ENCODE measurements at places on chromosomes 11 and 22.

- no peak for DNase-seq
Measured at GRCh38 chr11:69700278-69701140, 3.3 kb downstream of the FGF19 start.

- no peak for DNase-seq
Measured at GRCh38 chr11:113895367-113896155, 9.0 kb upstream of the HTR3B start.

GRCh38 chr11:126525702-126526101 lies 170.2 kb downstream of the ST3GAL4 start:
- DNase-seq: no peak

DNA sequence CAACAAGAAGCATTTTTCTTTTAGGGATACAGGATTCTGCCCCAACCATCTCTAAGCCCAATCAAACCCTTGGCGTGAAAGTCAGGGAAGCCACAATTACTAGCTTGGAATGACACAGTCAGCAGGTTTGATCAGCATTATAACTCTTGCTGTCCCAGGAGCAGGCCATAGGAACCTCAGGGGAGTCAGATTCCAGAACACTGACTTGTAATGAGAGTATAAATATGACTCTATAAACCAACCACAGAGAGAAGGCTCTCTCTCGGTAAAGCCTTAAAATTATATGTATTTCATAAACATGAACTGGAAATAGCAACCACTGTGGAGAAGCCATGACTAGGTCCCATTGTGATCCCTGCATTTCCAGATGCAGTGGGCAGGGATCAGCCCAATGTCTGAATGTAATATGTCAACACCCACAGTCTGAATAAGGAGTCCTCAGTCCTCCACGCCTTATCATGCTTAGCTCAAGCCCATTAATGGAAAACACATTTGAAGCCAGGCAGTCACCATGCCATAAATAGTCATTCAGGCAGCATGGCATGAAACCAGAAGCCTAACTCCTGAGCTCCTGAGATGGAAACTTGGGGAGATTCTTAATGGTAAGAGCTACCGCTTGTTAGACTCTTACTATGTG lies 99.1 kb upstream of the MTNR1B start:
- no peak for DNase-seq

GRCh38 chr22:19319281-19319680 lies 27.8 kb upstream of the CLTCL1 start:
- DNase-seq: no peak

DNA sequence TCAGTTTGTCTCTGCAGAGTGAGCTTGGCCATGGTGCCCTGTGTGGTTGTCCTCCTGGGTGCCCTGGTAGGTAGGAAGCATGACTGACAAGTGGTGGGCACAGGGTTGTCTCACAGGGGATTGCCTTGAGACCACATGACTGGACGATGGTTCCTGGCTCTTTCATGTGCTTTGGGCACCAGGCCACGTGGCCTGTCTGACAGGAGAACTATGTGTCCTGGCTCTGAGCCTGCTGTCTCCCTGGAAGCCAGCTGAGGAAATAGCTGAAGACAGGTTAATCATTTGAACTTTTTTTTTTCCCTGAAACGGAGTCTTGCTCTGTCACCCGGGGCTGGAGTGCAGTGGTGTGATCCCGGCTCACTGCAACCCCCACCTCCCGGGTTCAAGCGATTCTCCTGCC lies 93.2 kb downstream of the LDLRAD3 start:
- no peak for DNase-seq

GRCh38 chr22:48663297-48663696 lies 1164.4 kb downstream of the BRD1 start:
- DNase-seq: peak; percentile 1

DNA sequence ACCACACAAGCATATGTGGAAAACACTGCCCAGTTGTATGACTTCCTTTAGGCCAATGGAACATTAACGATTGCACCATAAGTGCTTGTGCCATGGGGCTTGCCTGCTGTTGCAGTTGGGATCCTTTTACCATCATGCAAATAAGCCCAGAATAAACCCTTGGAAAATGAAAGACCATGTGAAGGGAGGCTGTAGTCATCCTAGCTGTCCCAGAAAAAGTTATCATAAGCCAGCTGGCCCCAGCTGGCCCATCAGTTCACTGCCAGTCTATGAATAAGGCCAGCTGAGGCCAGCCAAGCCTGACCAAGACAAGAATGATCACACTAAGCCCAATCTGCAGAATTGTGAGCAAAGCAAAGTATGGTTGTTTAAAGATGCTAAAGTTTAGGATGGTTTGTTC lies 253.9 kb upstream of the ARHGAP20 start:
- no peak for DNase-seq

- DNase-seq: no peak
Measured at GRCh38 chr22:27206374-27207133, 549.2 kb downstream of the MIAT start.

- DNase-seq: no peak
Measured at GRCh38 chr11:78192223-78192719, 3.6 kb downstream of the USP35 start.

GRCh38 chr11:25441421-25441820 lies 890.5 kb upstream of the ANO3 start:
- DNase-seq: no peak

GRCh38 chr11:69040581-69041260 lies 8.0 kb upstream of the TPCN2 start:
- DNase-seq: no peak

GRCh38 chr11:57131080-57131790 lies 50.5 kb upstream of the LRRC55 start:
- no peak for DNase-seq

- no peak for DNase-seq
Measured at GRCh38 chr22:27698813-27699212, 102.7 kb downstream of the MN1 start.

GRCh38 chr11:45577752-45578151 lies 87.7 kb downstream of the CHST1 start:
- DNase-seq: no peak

DNA sequence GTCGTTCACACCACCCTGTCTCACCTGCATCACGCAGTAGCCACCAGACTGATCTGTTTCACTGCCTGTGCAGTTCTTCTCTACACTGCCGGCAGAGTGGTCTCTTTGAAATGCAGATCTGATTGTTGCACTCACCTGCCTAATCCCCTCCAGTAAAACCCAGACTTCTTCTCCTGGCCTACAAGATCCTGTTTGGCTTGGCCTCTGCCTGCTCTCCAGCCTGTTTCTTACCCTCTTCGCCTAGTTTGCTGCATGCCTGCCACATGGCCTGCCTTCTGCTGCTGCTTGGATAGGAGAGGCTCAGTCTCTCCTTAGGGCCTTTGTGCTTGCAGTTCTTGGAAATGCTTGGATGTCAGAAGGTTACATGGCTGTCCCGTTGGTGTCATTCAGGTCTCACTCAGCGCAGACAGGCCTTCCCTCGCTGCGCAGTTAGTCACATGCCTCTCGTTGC lies 42.0 kb downstream of the PACS1 start:
- DNase-seq: no peak

GRCh38 chr11:45546366-45546765 lies 119.1 kb downstream of the CHST1 start:
- DNase-seq: no peak

GRCh38 chr11:65981972-65982823 lies 19.8 kb downstream of the EIF1AD start:
- no peak for DNase-seq

- no peak for DNase-seq
Measured at GRCh38 chr22:42317008-42317407, 46.6 kb upstream of the TCF20 start.

DNA sequence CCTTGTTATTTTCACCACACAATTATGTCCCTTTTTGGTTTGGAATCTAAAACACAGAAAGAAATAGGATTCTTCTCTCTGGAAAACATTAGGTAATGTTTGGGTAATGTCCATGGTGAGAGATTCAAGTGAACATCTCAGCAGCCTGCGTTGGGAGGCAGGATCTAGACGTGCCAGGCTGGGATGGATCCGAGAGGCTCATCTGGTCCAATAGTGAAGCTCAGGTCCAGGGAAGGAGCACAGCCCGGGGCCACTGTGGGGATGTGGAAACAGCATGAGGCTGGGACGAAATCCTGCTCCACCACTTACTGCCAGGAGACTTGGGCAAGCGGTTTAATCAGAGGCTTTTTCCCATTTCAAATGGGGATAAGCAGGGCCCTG lies 109.9 kb downstream of the CSNK2A3 start:
- DNase-seq: no peak

DNA sequence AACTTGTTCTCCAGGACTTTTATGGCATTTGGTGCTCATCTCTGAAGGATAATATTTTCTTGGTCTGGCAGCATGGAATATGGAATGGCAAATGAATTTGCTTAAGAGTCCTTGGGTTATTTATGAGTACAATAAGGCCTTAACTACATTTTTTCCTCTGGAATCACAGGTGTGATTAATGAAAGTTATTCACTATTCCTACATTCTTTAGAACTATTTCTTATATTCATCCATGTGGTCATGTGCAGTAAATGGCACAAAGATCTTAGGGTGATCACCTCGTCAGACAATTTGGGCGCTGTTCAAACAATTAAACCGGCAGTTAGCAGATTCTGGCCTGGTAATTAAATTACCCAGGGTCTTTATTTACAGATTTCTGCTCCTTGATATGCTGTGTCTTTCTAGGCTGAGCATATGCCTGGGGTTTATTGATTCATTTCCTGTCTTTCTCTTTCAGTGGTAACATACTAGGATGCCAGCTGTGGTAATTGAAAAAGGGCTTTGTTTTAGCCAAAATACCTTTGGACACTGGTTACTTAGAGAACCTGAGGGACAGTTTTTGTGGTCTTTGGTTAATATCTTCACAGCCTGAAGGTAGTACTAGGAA lies 31.6 kb downstream of the SIK2 start:
- DNase-seq: no peak

GRCh38 chr22:46072981-46073682 lies 77.2 kb upstream of the PPARA start:
- DNase-seq: no peak

DNA sequence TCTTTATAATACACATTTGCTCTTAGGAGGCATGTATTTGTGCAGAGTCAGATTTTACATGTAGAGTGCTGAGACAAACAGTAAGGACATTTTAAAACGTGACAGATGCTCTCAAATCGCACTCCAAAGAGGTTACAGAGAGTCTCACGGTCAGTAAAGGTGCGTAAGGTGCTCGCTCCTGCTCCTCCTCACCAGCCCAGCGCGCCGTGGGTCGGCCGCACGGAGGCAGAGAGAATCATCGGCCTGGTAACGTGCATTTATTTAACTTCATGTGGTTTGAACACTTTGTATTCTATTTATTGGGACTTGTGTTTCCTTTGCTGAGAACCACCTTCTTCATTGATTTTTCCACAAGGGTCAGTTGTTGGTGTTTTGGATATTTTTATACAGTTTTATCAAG lies 900.1 kb downstream of the BRD1 start:
- no peak for DNase-seq

- DNase-seq: no peak
Measured at GRCh38 chr11:74846770-74847169, 98.1 kb downstream of the RNF169 start.

GRCh38 chr11:45073685-45074141 lies 72.7 kb upstream of the PRDM11 start:
- DNase-seq: no peak

DNA sequence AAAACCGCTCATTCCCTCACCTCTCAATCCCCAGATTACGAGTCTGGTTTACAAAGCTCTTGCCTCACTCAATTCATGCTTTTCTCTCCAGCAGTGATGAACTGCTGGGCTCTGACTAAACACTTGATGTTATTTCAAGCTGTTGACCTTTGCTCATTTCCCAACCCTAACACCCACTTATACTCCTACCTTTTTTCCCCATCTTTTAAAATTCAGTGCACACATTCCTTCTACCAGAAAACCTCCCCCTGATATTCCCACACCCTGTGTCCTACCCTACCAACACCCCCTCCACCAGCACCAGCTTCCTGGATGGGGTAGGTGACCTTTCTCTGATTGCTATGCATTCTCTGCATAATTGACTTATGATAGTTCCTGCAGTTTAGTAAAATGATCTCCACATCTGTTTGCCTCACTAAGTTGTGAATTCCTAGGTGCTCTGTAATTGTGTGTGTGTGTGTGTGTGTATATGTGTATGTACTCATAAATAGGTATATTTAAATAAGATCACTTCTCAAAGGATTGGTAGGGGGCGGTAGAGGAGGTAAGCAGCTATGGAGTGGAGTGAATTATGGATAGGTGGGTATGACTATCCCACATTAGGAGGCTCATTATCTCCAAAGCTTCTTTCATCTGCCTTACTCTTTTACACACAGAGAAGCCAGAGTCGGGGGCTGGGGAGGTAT lies 842 bp downstream of the HEPACAM start:
- DNase-seq: no peak

GRCh38 chr11:66457826-66458225 lies 8.9 kb upstream of the PELI3 start:
- DNase-seq: no peak
